ENCODE measurements at places on chromosomes 7 and 10.

DNA sequence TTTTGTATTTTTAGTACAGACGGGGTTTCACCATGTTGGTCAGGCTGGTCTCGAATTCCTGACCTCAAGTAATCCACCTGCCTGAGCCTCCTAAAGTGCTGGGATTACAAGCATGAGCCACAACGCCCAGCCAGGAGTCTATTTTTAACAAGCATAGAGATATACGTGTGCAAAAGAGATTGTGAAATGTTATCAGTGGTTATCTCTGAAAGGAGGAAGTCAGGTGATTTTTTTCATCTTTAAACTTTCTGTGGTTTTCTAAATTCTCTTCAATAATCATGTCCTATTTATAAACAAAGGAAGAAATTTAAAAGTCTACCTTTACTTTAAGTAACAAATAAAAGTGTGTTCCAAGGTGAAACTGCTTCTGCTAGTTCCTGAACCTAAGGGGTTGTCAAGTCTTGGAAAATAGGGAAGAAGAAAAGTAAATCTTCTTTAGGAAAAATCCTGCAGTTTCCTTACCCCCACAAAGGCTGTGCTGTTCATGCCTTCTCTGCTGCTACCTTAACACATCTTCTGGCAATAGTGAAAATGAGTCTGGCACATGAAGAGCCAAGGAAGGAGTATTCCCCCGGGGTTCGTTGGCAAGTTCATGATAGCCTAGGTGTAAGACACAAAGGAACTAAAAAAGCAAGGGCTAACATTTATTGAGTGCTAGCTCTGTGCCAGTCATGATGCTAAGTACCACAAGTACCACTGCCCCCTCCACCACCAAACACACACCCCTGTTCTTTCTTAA, 51.1 kb downstream of the CYP26A1 start:
- DNase-seq = no peak

DNA sequence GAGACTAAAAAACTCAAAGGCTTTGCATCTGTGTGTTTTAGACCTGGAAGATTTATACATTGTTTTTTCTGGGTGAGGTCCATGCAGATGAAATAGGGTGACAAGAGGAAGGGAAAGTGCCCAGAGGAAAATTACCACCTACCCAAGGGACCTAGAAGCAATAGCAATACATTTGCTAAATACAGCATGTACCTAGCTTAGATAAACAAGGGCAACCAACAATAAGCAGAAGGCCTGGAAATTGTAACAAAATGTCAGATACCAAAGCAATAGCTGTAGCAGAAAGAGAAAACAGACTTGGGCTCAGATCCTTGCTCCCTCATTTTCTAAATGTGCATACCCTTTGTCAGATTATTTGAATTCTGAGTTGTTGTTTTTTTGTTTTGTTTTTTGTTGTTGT, 318.4 kb upstream of the KMT2E start:
- no peak for DNase-seq

GRCh38 chr7:130473289-130473688, 18.6 kb upstream of the MEST start:
- no peak for DNase-seq

GRCh38 chr10:126352453-126352852, 35.8 kb downstream of the ADAM12 start:
- no peak for DNase-seq

DNA sequence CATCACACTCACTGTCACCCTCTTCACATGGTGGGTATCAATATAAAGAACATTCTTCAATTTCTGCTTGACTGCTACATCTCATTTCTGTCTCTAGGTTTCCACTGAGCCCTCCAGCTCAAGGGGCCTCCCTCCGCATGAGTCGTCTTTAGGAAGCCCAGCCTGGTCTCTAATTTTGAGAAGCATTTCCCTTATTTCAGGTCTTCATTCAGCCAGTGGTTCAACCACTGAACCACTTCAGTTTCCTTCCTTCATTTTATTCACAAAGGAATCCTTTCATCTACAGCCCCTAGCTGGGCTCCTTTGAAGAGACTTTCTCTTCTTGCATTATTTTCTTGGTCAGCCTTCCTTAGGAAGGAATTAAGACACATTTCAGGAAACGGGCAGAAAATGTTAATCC, 257.4 kb downstream of the KCNMA1 start:
- DNase-seq = no peak

DNA sequence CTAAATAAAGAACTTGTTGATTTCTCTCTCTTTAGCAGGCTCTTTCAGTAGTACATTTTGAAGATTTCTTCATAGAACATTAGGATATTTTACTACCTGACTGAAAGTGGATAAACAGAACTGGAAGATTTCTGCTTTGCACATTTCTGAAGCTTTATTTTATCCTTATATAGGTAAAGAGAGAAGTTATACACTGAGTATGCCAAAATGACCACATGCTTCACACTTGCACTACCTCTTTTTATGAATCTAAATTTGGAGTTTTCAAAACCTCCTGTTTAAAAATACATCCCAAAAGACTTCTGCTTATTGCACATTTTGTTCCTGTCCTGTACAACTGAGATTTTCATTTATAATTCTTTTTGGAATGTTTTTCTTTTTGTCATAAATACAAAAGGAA, 197.4 kb upstream of the PRPS1L1 start:
- no peak for DNase-seq

- no peak for DNase-seq
These were observed 128.0 kb upstream of the CACUL1 start for GRCh38 chr10:118882741-118883140.

DNA sequence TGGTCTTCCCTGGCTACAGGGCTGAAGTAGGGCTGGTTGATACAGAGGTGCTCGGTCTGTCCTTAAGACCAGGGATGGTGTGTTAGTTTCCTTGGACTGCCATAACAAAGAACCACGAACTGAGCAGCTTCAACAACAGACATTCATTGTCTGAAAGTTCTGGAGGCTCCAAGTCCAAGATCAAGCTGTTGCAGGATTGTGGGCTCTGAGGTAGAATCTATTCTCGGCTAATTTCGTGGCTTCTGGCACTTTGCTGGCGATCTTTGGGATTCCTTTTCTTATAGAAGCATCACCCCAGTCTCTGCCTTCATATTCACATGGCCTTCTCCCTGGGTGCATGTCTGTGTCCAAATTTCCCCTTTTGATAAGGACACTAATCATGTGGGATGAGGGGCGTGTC, 112.1 kb upstream of the ITGB1 start:
- no peak for DNase-seq

- no peak for DNase-seq
These were observed 327.2 kb upstream of the AKR1E2 start for GRCh38 chr10:4498711-4499251.

- DNase-seq = peak; percentile 26
These were observed 634 bp downstream of the EZH2 start for GRCh38 chr7:148883266-148884048.

- no peak for DNase-seq
These were observed 31.0 kb upstream of the FAM13C start for GRCh38 chr10:59393349-59393748.

GRCh38 chr7:139999516-139999915, 63.2 kb downstream of the PARP12 start:
- no peak for DNase-seq

- DNase-seq = no peak
These were observed 4.8 kb downstream of the FRAT2 start for GRCh38 chr10:97329766-97330165.

DNA sequence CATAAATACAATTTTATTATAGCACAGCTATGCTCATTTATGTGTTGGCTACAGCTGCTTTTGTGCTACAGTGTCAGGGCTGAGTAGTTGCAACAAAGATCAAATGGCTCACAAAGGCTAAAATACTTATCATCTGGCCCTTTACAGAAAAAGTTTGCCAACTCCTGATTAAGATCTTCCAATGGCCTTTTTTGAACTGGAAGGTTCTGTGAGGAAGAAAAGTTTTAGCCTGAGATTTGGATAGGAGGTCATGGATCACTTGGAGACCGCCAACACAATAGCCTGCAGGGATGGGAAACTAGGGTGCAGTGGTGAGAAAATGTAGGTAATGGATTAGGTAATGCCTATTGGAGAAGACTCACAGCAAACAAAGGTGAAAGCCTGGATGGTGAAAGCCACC, 169.8 kb downstream of the NOC3L start:
- DNase-seq = no peak

DNA sequence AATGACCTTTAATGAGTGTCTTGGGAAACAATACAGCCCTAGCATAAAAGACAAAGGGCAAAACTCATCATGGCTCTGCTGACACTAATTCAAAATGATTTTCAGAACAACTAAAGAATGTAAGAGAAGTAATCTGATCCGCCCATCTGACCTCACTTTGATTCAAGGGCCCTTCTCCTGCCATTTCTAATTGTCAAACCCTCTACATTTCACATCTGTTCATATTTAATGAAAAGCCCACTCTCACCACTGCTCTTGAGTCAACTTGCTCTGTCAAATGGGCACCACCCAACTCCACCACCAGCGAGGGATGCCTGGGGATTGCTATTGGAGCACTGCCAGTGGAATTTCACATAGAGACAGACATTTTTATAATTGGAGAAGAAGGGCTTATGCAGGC, 639.2 kb downstream of the KCNMA1 start:
- DNase-seq = no peak

DNA sequence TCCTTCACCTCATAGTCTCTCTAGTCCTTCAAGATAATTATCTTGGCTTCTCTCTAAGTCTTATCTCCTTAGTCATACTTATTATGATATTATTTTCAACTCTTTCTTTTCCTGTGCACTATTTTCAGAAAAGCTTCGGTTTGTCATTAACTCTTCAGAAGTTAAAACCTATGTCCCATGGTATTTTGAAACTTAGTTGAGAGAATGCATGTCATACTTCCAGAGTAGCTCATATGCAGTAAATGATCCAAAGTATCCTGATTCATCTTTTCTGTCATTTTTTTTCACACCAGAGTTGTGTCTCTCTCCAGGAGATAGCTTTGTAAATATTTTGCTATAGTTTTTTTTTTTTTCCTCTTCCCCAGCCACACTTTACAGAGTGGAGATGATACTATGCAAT, 1008.6 kb downstream of the NRG3 start:
- no peak for DNase-seq

DNA sequence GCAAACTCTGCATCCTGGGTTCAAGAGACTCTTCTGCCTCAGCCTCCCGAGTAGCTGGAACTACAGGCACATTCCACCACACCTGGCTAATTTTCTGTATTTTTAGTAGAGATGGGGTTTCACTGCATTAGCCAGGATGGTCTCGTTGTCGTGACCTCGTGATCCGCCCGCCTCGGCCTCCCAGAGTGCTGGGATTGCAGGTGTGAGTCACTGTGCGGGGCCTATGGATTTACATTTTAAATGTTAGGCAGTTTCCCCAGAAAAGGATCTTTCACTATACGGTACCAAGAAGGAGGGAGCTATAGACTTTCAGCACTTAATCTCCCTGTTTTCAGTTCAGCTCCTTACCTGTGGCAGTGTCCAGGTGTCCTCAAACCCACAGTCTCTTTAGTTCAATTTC, 50.8 kb downstream of the SIRT1 start:
- DNase-seq = no peak

DNA sequence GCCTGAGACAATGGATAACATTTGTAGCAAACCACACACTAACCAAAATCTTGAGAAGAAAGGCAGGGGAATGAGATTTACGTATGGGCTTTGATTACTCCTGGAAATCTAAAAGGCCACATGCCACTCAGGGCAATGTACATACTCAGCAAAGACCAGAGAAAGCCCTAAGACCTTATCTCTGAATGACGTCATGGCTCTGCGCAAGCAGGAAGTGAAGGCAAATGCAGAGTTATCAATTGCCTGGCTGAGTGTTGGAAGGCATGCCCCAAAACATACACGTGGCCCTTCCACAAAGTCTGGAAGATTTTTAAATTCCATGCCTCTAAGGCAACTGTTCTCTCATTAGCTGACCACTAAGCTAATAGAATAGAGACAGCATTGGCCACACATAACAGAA, 90.9 kb upstream of the NRBF2 start:
- no peak for DNase-seq

GRCh38 chr7:146658604-146659003, 542.0 kb downstream of the CNTNAP2 start:
- no peak for DNase-seq

- no peak for DNase-seq
These were observed 20.6 kb upstream of the USP6NL start for GRCh38 chr10:11631890-11632587.

DNA sequence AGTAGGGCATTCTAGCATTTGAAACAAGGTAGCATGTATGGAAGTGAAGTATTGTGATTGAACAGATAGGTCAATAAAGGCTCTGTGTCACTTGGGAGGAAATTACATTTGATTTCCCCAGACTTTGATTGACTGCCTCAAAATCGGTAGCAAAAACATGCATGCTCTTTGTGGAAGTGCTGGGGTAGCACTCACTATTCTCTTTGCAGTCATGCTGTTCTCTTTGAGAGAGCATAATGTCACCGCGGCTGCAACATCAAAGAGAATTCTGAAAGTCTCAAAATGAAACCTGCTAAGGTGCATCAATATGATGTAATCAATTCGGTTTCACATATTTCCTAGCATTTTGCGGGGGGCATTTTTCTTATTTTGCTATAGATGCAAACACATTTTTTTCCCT, 64.2 kb downstream of the ARMC3 start:
- DNase-seq = no peak

DNA sequence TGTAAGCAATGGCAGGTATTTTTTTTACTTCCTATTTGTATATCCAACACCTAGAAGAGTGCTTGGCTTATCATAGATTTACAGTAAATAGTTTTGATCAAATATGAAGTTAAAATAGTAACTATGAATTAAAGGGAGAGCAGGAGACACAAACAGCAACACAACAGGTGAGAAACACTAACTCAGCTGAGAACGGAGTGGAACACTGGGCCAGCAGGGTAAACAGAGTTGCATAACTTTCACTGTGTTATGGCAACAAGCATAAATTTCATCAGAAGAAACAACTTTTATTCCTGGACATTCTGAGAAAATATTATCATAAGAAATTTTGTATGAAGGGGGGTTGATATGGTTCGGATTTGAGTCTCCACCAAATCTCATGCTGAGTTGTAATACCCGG, 52.2 kb upstream of the SMIM30 start:
- DNase-seq = no peak

DNA sequence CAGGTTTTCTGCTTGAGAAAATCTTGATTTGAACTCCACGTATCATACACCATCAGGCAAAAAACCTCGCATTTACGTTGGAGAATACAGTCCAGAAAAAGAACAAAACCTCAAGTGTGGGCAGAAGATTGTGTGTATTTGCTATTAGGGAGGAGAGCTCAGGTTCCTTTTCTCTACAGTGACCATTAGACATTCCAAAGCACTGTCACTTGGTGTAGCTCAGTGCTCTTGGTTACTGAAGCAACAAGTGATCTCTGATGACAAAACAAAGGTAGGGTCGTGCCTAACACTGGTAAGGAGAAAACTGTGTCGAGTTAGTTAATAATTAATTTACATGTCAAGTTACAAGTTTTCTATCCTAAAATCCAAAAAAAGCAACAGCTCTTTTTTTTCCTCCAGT, 72.6 kb downstream of the C1GALT1 start:
- no peak for DNase-seq

Data from stimulated activated CD8-positive, alpha-beta memory T cell treated with anti-CD3 and anti-CD28 coated beads, Interleukin-4, amount 100 ng/mL, for 24 hours (primary cell).